NCI-H1105 (cell line): ENCODE measurements at places on chromosomes 16 and 17.

- DNase-seq: no peak
Measured at GRCh38 chr16:29726845-29727377, 18.9 kb downstream of the C16orf54 start.

- no peak for DNase-seq
Measured at GRCh38 chr17:61485067-61485775, 33.0 kb downstream of the TBX4 start.

DNA sequence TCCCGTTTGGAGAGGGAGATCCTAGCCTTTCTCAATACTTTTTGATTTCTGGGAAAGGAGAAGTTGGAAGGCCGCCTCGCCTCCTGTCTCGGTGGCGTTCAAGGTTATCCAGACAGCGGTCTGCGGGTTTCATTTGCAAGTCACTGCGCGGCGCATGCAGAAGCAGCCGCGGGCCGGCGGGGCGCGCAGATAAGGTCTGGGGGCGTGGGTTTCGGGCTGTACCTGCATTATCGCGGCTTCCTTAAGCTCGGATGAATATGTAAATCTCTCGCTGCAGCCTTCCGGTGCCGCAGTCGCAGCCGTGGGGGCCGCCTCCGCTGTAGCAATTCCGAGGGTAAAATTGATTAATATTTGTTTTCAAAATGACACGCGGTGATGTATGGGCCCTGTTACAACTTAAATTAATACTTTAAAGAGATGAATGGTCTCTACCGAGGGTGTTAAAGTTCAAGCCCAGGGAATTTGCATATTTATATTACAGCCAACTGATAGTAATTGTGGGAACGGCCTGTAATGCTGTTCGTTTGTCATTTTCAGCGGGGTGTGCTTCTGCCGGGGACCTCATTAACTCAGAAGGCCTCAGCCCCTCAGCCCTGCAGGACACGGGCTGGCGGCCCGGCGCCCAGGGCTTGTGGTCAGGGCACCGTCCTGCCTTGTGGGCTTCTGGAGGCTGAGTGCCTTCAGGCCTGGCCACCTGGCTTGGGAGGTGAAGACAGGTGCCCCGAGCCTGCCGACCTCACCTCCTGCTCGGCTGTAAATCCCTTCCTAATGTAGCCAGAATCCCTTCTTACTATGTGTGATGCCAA is 99.4 kb downstream of the CYLD start:
- DNase-seq: no peak

DNA sequence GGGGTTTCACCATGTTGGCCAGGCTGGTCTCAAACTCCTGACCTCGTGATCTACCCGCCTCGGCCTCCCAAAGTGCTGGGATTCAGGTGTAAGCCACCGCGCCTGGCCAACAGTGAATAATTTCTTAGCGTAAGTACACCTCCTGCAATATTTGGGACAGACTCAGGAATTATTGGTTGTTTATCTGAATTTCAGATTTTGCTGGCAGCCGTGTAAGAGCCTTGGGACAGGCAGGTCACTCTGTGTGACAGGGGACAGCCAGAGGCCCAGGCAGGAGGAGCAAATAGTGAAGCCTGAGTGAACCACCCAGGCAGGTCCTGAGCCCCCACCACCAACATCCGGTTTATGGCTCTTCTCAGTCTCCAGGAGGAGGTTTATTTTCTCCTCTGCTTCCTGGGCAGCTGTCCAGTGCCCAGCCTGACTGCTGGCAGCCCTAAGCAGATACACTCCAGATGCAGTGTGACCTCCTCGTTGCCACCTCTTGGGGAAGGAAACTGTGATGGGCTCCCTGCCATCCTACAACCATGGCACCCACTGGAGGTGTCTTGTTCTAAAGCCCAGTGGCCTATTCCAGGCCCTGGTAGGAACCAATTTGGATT is 26.2 kb upstream of the ADORA2B start:
- DNase-seq: no peak

DNA sequence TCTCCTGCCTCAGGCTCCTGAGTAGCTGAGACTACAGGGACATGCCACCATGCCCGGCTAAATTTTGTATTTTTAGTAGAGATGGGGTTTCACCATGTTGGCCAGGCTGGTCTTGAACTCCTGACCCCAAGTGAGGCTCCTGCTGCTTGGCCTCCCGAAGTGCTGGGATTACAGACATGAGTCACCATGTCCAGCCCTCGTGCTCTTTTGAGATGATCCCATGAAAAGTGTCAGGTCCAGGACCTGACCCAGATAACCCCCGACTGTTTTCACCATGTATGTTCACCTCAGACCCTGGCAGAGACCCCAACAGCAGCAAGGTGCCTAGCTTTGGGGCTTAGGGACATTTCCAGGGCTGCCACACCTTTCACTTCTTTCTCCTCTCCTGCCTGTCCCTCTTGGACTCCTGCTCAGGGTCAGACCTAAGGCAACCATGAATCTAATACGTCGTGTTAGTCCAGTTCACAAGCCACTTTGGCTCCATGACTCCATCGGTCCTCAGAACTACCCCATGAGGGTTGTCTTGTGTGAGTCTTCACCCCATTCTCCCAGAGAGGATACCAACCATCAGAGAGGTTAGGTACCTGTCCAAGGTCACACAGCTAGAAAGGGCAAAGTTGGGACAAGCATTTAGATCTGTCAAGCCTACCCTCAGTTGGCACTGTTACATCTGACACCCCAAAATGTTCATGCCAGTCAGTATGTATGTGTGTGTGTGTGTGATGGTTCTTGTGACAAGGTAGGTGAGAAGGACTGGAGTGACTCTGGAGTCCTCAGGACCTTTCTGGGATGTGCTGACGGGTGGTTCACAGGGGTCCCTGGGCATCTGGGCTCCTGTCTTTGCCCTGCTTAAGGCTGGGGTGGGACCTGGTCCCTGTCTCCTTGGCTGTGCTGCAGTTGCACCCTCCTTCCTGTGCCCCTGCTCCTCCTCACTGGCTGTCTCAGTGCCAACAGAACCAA is 23.1 kb upstream of the MAP3K14 start:
- no peak for DNase-seq

GRCh38 chr16:22138482-22138881 is 23.8 kb upstream of the SDR42E2 start:
- DNase-seq: no peak

GRCh38 chr16:17343728-17344127 is 127.0 kb downstream of the XYLT1 start:
- DNase-seq: no peak

DNA sequence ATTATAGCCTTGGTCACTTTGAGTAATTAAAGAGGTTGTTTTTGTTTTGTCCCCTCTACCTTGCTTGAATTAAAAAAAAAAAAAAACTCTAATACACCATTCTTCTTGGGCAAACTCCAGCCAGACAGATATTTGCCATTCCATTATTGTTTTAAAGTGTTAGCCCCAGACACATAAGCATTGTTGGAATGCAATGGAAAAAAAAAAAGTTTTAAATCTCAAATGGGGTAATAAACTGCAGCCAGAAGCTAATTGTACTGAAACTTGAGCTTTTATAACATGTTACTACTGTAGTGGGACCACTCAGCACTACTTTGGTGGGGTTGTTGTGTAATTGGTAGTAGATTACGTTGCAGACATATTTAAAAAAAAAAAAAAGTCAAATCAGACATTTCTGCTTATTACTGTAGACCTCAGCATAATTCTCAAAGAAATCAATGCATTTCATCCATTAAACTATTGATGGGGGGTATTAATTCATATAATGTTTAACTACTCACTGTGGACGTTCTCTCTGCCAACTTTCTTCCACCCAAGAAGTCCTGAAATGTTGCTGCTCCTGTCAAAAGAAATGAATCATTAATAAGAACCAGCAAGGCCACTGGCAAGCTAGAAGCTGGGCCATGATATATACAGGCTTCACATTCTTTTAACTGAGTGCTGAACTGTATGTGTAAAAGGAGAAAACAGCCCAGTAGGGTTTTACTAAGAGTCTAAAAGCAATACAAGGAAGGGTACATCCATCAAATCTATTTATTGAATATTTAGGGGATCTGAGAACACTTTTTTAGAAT is 626.6 kb upstream of the SOX9 start:
- no peak for DNase-seq

GRCh38 chr17:61399131-61400065 is at the start of gene TBX2:
TSS of gene TBX2 (plus strand) at chr17:61399843. CDS start at chr17:61400177, 334 bp downstream.
- peak; percentile 22 for DNase-seq

DNA sequence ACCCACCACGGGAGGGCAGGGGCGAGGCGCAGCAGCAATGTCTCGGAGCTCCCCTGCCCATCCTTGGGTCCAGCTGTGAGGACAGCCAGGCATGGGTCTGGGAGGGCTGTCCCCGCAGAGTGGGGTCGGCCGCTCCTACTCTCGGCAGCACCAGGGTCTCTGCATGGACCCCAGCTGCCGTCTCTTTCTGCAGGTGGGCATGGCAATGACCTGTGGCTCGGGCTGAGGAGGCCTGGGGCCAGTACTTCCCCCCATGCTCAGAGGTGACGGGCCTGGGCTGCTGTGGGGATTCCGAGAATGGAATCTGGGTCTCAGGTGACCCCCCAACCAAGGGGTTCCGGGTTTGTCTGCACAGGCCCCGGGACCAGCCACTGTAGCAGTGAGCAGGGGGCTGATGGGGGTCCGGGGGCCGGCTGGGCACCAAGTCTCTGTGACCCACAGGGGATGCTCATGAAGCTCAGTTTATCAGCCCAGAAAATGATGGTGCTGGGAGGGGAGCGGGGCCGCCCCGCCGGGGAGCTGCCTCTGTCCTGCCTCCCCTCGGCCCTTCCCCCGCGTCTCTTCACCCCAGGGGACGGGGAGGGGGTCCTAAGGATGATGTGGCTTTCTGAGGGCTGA is 23.5 kb downstream of the CACNA1H start:
- no peak for DNase-seq

DNA sequence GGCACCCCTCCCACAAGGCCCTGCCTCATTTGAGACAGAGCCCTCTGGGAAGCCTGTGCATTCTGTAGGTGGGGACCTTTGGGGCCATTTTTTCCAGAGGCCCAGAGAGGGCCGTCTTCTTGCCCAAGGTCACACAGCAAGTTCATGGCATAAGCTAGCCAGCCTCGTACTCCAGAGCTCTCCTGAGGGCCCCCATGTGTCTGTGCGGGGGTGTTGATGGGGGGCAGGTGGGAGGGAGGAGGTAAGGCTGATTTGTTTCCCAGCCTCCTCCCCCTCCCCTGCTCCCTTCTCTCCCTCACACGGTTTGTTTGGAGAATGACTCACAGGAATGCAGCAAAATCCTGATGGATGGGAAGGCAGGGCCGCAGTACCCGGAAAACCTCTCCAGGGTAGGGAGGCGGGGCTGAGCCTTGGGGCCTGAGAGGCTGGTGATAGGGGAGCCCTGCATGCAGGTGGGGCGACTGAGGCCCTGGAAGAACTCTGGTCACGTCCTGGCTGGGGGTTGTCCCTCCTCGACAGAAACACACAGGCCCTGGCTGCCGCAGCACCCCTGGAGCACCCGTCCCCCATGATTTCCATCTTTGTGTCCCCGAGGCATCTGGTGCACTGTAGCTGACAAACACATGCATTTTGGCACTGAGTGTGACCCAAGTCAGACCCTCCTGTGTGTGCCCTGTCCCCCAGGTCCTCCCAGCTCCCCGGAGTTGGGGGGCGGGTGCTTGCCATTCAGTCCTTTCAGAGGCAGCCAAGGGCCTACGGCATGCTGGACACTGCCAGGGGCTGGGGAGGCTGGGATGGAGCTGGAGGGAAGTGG is 29.7 kb downstream of the RAI1 start:
- DNase-seq: no peak

DNA sequence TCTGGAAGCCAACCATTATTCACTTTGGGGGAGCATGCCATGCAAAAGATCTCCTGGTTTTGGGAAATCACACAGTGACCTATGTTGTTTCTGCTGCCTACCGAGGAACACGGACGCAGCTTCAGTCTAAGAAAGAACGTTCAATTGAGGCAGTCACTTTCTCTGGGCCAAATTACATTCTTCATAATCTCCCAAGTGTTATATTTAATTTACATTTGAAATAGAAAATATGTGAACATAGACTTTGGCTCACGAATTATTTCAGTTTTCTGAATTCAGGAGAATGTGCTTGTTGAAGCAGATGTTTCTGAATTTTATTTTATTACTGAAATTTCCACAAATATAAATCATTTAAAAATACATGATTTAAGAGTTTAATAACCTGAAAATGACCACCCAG is 93.6 kb upstream of the KCNJ16 start:
- no peak for DNase-seq

DNA sequence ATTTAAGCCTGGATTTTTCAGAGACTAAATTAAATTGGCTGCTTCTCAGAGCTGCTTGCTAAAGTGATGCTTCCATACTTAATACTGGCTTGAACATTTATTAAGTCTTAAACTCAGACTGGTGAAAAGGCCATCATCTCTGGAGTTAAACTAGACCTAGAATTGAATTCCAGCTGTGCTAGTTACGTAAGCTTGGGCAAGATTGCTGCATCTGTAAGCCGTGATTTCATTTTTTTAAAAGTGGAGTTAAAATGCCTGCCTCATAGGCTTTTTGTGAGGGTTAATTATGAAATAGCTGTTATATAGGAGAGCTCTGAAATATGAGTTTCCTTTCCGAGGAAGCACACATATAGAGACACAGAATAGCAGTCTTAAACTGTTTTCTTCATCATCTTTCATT is 84.7 kb downstream of the VAT1L start:
- DNase-seq: no peak

GRCh38 chr16:81604960-81605383 is 160.4 kb downstream of the CMIP start:
- no peak for DNase-seq

- DNase-seq: no peak
Measured at GRCh38 chr16:84611041-84611440, 6.8 kb downstream of the COTL1 start.
